ENCODE measurements at places on chromosomes 13 and 19.

GRCh38 chr19:49020931-49021895, 2.9 kb downstream of the CGB3 start:
- DNase-seq: no peak

DNA sequence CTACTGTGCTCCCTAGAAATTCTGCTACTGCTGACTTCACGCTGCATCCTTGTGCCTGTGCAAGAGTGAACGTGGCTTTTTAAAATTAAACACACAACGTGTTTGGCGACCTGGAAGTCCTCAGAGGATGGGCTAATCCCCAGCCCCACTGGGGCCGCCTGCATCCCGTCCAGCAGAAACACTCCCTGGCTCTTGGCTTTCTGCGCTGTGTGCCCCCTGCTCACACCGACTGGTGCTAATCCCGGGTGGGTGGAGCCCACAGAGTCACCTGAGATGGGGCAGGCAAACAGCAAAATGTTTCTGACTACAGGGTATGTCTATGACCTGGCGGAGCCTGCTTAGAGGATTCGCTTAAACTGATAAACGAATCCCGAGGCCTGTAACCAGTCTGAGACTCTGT, 15.1 kb downstream of the CAPS start:
- DNase-seq: no peak

DNA sequence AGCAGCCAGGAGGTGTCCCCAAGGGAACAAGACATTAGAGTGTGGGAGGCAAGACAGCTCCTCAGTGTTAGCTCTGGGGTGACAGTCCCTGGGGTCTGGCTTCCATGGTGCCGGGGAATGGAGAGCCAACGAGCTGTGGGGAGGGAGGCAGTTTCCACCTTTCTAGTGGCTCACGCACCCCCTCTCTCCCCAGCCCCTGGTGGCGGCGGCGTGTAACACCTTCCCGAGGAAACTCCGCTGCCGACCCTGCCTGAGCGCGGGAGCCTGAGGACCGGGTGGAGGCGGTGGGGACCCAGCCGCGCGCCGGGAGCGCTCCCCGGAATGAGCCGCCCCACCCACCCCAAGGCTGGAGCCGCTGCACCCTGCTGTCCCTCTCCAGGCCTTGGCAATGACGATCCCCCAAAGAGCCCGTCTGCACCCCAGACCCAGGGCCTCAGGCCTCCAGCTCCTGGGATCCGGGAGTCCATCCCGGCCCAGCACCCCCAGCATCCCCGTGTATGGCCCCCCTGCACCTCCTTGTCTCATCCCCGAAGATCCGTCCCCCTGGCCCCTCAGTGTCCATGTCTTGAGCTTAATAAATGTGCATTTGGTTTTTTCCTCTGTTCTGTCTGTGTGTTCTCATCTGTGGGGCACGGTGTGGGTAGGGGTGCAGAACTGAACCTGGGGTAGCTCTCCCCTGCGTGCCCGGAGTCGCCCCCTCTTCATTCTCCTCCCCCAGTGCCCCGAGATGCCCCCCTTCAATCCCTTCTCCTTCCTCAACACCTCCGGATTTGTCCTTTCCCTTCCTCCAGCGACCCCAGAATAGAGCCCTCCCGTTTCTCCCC, 622 bp upstream of the FXYD5 start:
- peak; percentile 14 for DNase-seq

GRCh38 chr19:13621413-13621812, 115.1 kb upstream of the CACNA1A start:
- no peak for DNase-seq

- DNase-seq: no peak
These were observed 527.5 kb upstream of the NBEA start for GRCh38 chr13:34414616-34415015.

GRCh38 chr13:101631395-101631794, 178.9 kb downstream of the ITGBL1 start:
- DNase-seq: no peak

DNA sequence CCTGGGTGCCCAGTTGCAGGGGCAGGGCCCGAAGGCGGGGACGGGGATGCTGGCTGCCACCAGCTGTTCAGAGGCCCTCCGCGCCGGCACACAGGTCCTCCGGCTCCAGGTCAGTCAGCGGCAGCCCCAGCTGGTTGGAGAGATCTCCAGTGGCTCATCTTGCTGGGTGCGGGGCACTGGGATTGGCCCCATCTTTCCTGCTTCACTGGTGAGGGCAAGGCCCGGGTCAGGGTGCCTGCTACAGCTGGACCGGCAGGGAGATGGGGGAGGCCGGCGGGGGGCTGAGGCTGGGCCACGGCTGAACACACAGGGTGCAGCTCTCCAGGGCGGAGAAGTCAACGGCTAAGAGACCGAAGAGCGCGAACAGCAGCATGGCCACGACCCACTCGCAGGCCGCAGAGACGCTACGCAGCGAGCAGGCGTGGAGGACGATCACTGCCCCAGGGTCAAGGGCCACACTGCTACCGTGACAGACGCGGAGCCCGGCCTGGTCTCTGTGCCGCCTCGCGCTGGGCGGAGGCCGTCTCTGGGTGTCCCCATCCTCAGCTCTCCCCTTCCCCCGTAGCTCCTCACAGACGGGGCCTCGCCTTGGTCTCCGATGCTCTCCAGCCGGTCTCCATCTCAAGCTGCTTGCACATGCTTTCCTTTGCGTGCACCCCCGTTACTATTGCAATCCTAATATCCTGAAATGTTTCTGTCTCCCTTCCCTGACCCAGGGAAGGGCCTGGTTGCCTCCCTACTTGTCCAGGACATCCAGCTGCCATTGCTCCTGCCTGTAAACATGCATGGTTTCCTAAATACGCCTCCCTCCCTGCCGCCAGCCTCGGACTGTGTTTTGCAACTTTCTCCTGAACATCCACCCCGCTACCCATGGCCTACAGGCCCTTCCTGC, 12.3 kb downstream of the TMEM150B start:
- DNase-seq: no peak

GRCh38 chr13:40170982-40171381, 495.5 kb downstream of the FOXO1 start:
- no peak for DNase-seq

GRCh38 chr19:4583961-4584669, 24.6 kb upstream of the SEMA6B start:
- no peak for DNase-seq

DNA sequence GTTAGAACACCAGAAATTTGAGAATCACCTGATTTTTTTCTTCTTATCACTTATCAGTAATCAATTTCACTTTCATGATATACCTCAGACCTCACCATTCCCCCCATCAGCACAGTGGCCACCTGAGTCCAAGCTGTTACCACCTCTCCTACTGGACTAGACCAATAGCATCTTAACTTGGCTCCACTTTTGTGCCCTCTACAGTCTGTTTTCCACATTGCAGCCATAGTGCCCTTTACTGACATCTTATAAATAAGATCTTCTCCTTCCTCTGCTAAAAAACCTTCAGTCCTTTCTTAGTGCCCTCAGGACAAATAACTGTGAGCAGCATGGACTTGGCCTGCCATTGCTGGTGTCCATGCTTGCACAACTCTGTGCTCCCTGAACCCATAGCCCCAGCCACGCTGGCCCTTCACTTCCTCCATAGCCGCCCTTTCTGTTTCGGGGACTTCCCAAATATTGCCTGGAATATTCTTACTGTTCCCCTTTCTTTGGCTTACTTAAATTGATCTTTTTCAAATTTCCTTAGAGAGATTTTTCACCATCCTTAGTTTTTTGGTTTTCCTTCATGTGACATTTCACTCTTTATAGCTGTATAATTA, 380.8 kb downstream of the LMO7 start:
- no peak for DNase-seq

- no peak for DNase-seq
These were observed 75.6 kb upstream of the TM9SF2 start for GRCh38 chr13:99425485-99426341.
